ENCODE measurements at places on chromosomes 12 and 14.
A peak's percentile ranks its signal among the peaks of the same experiment; 100 is the strongest.

DNA sequence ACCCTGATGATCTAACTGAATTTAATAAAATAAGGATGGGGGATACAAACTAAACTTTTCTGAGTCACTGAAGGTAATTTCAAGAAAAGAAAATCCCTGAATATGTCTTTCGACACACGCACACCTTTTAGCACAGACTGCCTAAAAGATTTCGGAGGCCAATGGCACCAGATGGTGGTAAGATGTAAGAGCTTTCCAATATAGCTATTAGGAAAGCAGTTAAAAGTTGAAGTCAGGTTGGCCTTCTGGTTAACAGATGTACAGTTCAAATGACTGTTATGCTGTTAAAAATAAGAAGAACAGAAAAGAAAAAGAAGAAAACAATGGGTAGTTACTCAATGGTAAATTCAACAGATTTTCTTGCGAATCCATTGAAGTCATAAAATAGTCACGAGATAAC lies 80.7 kb upstream of the KRR1 start:
- H3K4me3 ChIP-seq = no peak overlapping the region
- DNase-seq = no peak
- H3K4me1 ChIP-seq = no peaks in the 10 kb centered on the region
- no peak overlapping the region for H3K27ac ChIP-seq
- H3K27me3 ChIP-seq = no peaks in the 10 kb centered on the region
- H3K36me3 ChIP-seq = no peaks in the 10 kb centered on the region

DNA sequence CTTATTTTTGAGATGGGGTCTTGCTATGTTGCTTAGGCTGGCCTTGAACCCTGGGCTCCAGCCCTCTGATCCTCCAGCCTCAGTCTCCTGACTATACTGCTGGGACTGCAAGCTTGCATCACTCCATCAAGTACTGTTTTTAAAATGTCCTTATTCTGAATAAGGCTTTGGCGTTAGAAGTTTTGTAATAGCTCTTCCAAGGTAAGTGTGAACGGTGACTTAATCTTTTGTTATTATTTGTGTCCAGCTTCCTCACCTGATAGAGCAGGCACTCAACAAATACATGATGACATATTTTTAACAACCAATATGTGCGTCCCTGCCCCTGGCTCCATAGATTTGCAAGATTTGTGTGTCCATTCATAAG lies 1.4 kb downstream of the C1RL start:
- H3K4me3 ChIP-seq = peak overlapping the region; percentile 58
- DNase-seq = no peak
- H3K36me3 ChIP-seq = no peaks in the 10 kb centered on the region
- H3K27me3 ChIP-seq = no peaks in the 10 kb centered on the region

- no peaks in the 10 kb centered on the region for H3K27me3 ChIP-seq
- H3K36me3 ChIP-seq = peaks cover 3% of the 10 kb centered on the region
- no peak for DNase-seq
- H3K4me3 ChIP-seq = no peak overlapping the region
- peak overlapping the region; percentile 1 for H3K27ac ChIP-seq
- H3K4me1 ChIP-seq = peaks cover 6% of the 10 kb centered on the region
Observed at GRCh38 chr12:12720672-12721161, 3.5 kb downstream of the CDKN1B start.

DNA sequence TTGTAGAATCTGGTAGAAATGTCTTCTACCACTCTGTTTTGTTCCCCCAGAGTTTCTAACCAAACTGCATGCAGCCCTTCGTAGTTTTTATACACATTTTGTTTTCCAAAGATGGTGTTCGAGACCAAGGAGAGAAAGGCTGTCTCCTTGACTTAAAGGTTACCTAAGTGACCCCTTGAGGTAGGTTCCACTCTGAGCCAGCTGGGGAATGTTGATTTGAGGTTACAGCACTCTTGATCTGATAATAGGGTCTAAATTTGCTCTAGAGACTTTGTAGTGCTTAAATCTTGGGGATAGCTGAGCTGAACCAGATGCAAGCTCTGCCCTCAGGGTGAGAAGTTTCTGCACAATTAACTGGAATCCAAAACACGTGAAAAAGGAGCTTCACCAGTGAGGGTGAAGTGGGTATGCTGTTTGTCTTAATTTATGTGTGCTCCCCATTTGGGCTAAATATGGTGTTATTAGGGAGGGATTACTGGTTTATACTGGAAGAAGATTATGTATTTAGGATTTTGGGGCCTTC lies 3.1 kb downstream of the TMBIM6 start:
- H3K27ac ChIP-seq = no peak overlapping the region
- H3K4me1 ChIP-seq = peaks cover 19% of the 10 kb centered on the region
- no peaks in the 10 kb centered on the region for H3K27me3 ChIP-seq
- DNase-seq = no peak
- peak overlapping the region; percentile 18 for H3K4me3 ChIP-seq

DNA sequence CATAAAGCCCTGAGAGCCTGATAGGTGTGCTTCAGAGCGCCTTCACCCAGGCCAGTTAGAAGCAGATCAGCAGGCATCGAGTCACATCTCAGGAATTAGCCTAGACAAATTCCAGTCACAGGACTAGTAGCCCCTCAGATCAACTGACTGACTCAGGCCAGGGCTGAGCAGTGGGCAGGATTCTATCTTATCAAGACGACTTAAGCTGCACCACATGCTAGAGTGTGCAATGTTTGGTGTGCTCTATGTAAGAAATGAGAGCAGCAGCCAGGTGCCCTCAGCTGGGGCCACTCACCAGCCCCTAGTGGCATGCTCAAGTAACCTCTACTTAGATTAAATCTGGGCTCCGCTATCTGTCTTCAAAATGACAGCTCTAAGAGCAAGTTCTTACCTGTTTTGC lies 19.7 kb upstream of the NGB start:
- H3K4me3 ChIP-seq = no peak overlapping the region
- peaks cover under 1% of the 10 kb centered on the region for H3K36me3 ChIP-seq
- DNase-seq = no peak
- H3K27me3 ChIP-seq = no peaks in the 10 kb centered on the region
- H3K27ac ChIP-seq = no peak overlapping the region
- no peaks in the 10 kb centered on the region for H3K4me1 ChIP-seq

DNA sequence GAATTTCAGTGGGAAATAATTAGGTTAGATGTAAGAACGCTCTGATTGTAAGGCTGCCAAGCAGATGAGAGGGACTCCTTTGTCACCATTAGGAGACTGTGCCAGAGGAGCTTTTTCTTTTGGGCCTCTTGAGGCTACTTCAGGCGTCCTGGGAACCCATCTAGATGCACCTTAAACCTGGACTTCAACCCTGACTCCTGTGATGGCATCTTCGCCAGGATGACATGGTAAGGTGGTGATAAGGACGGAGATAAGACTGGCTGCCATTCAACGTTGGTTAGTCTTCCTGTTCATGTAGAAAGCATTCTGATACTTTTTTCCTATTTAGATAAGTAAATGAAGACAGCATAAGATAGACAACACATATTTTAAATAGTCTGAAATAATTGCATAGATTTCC lies 36.3 kb downstream of the STK38L start:
- no peaks in the 10 kb centered on the region for H3K36me3 ChIP-seq
- DNase-seq = no peak
- H3K27ac ChIP-seq = no peak overlapping the region
- H3K4me1 ChIP-seq = peaks cover 4% of the 10 kb centered on the region
- no peak overlapping the region for H3K4me3 ChIP-seq
- H3K27me3 ChIP-seq = no peaks in the 10 kb centered on the region

DNA sequence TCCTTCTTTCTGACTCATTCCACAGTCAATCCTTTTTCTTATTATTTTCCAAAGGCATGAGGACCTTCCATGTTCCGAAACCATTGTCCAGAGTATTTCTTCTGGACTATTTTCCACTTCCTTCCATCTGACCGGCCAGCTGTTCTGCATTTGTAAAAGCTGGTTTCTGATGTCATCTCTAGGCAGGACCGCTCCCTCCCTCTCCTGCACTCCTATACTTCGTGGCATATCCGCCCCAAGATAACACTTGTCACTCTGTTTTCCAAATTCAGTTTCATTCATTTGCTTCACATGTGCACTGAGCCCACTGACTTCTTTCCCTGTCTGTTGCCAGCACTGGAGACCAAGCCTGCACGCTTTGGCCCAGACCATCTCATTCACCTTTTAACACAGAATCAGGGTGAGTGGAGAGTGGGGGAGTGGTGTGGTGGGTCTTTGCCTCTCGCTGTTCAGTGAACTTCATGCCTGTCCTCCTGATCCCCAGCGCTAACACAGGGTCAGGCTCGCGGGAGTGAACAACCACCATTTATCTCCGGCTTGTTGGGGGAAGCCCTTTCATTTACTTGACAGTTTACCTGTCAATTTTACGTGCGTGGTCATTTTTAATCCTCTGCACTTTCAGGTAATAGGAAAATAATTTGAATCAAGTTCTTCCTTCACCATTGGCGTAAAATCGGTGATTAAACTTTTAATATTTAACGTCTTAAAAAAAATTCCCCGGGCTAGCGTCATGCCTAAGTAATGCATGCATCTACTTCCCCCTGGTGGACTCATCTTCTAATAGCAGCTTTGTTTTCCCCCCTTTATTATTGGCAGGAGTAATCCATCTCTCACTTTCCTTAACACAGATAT lies 52.5 kb downstream of the C12orf75 start:
- H3K27ac ChIP-seq = no peak overlapping the region
- peak overlapping the region; percentile 77 for H3K4me3 ChIP-seq
- H3K27me3 ChIP-seq = no peaks in the 10 kb centered on the region
- H3K36me3 ChIP-seq = no peaks in the 10 kb centered on the region

GRCh38 chr12:130879781-130880389 lies 8.0 kb downstream of the RAN start:
- no peak for DNase-seq
- no peak overlapping the region for H3K27ac ChIP-seq
- H3K36me3 ChIP-seq = peaks cover 4% of the 10 kb centered on the region

GRCh38 chr14:78278464-78279250 lies 108.5 kb downstream of the NRXN3 start:
- H3K36me3 ChIP-seq = no peaks in the 10 kb centered on the region
- H3K4me3 ChIP-seq = no peak overlapping the region
- no peak overlapping the region for H3K27ac ChIP-seq
- H3K4me1 ChIP-seq = no peaks in the 10 kb centered on the region
- DNase-seq = no peak

GRCh38 chr14:51792809-51793208 lies 67.6 kb upstream of the GNG2 start:
- DNase-seq = no peak
- no peak overlapping the region for H3K4me3 ChIP-seq
- H3K4me1 ChIP-seq = no peaks in the 10 kb centered on the region
- no peaks in the 10 kb centered on the region for H3K27me3 ChIP-seq
- H3K36me3 ChIP-seq = no peaks in the 10 kb centered on the region

- no peaks in the 10 kb centered on the region for H3K36me3 ChIP-seq
- no peak overlapping the region for H3K27ac ChIP-seq
- H3K4me1 ChIP-seq = no peaks in the 10 kb centered on the region
- H3K27me3 ChIP-seq = peaks cover 11% of the 10 kb centered on the region
- no peak overlapping the region for H3K4me3 ChIP-seq
Observed at GRCh38 chr14:76133103-76133502, 18.6 kb upstream of the GPATCH2L start.

DNA sequence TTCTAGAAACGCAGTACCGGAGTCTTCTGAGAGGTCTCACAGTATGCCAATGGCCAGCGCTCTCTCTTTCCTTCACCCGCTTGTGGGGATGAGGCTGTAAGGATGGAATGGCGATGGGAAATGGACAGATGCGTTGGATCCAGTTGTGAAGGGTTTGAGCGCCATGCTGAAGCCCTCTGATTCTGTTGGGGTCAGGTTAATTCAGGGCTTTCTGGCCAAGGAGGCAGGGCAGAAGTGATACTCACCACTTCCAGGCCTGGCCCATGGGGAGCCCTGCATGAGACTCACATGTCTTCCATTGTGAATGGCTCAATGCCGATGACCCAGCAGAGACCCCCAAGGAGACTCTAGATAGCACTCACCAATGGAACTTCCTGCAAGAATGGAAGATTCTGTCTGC lies 114.3 kb downstream of the BCL11B start:
- H3K36me3 ChIP-seq = no peaks in the 10 kb centered on the region
- H3K27me3 ChIP-seq = no peaks in the 10 kb centered on the region
- no peak for DNase-seq
- no peak overlapping the region for H3K27ac ChIP-seq

DNA sequence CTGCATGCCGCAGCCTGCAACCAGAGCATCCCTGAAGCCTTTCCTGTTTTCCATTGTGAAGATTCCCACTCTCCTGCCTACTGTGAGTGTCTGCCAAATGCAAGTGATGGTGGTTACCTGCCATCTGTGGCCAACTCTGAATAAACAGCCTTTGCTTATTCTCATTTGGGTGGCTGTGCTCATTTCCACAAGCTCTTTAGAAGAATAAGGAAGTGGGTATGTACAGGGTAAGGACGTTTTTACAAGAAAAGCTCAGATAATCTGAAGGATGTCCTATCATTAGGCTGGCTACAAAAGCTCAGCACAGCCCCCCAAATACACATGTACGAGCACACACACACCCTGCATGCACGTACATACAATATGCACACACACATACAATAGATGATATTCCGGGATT lies 7.3 kb upstream of the RNASE1 start:
- no peaks in the 10 kb centered on the region for H3K4me1 ChIP-seq
- no peak overlapping the region for H3K27ac ChIP-seq
- H3K36me3 ChIP-seq = no peaks in the 10 kb centered on the region
- no peak for DNase-seq
- H3K4me3 ChIP-seq = no peak overlapping the region

DNA sequence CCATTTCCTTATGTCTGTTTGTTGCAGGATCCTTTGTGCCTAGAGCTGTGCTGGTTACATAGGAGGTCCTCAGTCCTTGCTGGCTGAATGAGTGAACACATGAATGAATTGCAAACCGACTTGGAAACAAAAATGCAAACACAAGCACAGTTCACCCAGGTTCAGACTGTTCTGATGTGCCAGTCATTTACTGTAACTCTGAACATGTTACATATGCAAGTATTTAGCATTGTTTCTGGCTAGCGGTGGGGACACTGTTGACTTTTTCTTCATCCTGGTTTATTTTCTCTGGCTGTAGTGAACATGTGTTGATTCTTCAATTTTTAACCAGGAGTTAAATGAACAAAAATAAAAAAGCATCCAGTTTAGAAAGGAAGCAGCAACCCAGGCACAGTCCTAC lies 33.4 kb downstream of the TSPAN9 start:
- peak overlapping the region; percentile 23 for H3K4me3 ChIP-seq
- peak overlapping the region; percentile 49 for H3K27ac ChIP-seq
- H3K27me3 ChIP-seq = no peaks in the 10 kb centered on the region
- peaks cover 34% of the 10 kb centered on the region for H3K4me1 ChIP-seq
